ENCODE measurements at places on chromosomes 2 and 18.

DNA sequence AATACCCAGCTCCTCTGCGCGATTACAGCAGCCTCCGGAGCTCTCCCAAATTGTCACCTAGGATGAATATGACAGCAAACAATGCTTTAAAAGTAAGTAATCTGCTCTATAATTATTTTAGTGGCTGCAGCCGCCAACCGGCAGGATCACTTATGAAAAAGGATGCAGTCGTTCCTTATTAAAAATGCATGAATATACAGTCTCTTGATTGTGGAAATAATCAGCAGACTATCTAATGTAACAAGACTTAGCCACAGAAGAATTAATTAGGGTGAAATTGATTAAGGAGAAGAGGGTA lies 71.8 kb upstream of the STPG4 start:
- no peak for DNase-seq

GRCh38 chr2:158473719-158474392 lies 17.1 kb downstream of the PKP4 start:
- DNase-seq = no peak

DNA sequence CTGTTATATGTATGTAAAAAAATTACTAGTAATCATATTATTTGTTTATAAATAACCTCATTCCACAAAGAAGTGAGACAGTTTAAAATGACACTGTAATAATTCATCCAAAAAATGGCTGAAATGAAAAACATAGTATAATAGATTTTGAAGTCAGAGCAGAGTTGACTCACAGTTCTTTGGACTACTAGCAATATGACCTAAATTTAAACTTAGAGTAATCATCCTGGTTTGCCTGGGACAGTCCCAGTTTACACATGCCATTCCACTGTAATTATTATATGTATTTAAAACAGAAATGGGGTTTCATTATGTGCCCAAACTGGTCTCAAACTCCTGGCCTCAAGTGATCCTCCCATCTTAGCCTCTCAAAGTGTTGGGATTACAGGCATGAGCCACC lies 48.3 kb downstream of the CCDC88A start:
- no peak for DNase-seq

- no peak for DNase-seq
Measured at GRCh38 chr2:125983364-125983763, 672.6 kb upstream of the GYPC start.

DNA sequence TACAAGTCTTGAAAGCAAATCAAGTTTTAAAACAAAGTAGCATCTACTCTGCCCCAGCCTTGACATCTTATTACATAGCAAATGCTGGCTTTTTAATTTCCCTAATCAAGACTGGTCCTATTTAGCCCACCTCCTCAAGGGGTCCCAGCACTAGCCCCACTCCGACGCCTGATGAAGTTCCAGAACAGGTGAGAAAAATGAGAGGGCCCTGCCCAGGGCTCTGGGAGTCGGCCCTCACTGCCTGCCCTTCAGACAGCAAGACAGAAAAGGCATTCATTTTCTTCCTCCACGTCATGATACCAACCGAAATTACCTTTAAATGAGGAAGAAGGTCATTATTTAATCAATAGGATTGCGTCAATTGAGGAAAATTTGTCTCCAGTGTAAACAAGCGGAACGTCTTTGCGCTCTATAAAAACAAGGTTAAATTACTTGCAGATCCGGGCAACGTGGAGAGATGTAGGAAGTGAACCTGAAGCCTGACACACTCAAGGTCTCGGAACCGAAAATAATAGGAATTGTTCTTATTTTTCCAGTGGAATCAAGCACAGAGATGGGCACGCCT lies 170.6 kb upstream of the PKDCC start:
- no peak for DNase-seq

DNA sequence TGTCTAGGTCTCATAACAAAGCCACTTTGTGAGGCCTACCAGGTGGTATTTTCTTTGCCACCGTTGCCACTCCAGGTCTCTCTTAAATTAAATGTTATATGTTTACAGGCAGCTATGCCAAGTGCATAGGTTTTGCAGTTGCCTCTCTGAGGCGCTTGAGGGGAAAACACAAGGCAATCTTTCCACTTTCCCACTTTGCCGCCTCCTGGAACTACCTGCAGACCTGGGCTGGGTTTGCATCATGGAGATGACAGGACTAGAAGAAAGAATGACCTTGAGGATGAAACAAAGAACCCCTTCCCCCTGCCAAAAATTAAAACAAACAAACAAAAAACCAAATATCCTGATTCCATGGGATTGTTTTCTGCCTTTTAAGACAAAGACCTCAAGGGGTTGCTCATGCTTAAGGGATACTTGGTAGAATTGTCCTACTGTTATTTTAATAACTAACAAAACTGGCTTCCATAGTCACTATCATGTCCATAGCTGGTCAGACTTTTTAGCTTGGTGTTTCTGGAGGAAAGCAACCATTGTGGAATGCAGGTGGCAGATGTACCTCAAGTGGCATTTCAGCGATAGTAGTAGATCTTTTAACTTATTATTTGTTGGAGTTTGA lies 159.9 kb downstream of the PRPF40A start:
- no peak for DNase-seq

GRCh38 chr2:157874997-157875640 lies 1.0 kb downstream of the ACVR1 start:
- peak; percentile 17 for DNase-seq

DNA sequence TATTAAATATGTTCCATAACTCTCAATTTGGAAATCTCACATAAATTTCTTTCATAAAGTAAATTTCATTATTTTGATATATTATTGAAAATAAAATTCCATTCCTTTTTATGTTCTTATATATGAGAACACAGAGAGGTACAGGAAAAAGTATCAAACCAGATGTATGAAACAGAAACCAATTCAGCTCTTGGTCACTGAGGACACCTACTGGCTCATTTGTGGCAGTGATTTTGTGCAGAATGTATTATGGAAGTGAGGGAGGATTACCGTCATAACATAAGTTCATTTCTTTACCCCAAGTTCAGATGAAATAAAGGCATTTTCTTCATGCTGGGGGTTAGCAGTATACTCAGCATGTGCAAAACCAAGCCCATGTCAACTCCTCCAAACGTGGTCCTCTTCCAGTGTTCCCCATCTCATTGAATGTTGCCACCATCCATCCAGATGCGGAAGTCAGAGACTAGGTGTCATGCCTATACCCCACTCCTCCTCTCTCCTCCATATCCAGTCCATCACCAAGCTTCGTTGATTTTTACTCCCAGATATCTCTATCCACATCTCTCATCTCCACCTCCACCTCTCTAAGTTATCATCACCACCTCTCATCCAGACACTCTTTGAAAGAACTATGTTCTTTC lies 41.7 kb upstream of the MALL start:
- DNase-seq = no peak

- no peak for DNase-seq
Measured at GRCh38 chr2:76450024-76450475, 739.3 kb upstream of the GCFC2 start.

GRCh38 chr2:172806996-172807395 lies 71.4 kb downstream of the RAPGEF4 start:
- DNase-seq = no peak

- no peak for DNase-seq
Measured at GRCh38 chr18:67134911-67135310, 381.6 kb downstream of the DSEL start.

- DNase-seq = no peak
Measured at GRCh38 chr2:229519655-229520430, 194.5 kb downstream of the DNER start.

GRCh38 chr2:186281726-186282125 lies 204.3 kb upstream of the ZC3H15 start:
- no peak for DNase-seq

GRCh38 chr18:45726603-45727002 lies 2.6 kb downstream of the SLC14A1 start:
- DNase-seq = no peak

DNA sequence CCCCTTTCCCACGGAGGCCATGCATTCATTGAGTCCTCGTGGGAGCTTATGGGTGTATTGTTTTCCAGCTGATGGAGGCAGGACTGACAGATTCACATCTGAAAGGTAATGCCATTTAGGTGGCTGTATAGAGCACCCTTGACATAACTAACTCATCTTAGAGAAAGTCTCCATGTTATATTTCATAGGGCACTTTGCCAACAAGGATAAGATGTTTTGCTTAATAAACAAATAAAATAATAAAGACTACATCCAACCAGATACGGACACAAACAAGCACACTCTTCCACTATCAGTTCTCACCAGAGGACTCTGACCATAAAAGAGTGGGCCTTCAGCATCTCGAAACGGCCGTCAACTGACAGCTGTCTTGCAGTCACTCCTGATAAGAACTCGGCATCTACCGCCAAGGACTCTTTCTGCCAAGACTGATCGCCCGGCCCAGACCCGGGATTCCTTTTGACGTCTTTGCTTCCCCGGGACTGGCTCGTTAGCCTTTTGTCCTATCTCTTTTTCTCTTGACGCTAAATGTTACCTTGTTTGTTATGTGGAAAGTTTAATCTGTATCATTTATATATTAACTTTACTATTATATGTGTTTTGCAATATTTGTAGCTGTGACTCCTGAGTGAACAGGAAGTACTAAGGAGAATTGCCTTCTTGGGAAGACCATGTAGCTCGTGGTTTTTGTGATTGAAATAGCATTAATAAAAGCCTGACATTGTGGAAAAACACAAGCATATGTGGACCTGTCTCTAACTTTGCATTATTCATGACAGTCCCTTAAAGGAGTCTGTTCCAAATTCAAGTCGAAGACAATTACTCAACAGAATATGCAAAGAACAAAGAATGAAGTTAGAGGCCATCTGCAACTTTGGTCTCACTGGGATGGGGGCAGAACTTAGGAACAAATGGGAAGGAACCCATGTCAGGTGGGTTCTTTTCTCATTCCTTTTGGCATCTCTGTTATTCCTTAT lies 195.1 kb downstream of the LPIN1 start:
- DNase-seq = no peak

DNA sequence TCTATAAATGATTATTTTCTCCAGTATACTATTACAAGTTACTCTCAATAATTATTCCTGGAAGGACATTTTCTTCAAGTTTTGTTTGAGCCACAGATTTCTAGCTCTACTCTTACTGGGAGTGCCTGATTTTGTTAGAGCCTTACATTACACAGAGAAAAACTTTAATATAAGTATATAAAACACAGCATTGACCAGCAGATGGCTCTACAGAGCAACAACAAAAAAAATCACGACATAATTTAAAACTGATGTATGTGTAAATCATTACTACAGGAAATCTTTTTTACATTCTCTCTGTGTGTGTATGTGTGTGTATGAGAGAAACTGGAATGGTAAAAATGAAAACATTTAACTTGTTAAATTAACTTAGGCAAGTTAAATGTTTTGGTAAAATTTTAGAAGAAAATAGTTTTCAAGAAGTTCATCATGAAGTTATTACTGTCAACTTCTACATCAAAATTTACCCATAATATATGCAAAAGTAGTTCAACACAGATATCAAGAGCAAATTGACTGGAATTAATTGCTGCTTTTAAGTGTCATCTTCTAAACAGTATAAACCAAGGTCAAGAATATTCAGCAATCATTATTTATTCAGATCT lies 103.3 kb downstream of the MDH1 start:
- no peak for DNase-seq

- DNase-seq = no peak
Measured at GRCh38 chr2:26630669-26631360, 10.4 kb downstream of the CIB4 start.

DNA sequence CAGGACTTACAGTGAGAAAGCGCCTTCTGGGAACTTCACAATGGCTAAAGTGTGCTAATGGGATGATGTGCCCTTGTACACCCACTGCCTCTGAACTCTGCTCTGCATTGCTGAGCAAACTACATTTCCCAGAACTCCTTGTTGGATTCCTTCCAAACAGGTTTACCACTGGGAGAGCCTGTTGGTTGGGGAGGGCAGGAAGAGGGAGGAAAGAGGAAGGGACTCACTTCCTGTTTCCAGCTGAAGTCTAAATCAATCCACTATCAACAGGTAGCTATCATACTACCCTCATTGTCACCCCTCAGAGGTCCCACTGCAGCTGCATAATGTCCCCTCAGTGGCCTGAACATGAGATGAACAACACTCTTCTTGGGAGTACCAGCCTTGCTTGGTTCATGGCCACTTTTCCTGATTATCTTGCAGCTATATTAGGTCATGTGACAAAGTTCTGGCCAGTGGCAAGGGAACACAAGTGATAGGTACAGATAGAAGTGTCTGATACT lies 109.7 kb downstream of the MSH2 start:
- no peak for DNase-seq

GRCh38 chr2:186575302-186575701 lies 14.6 kb upstream of the ITGAV start:
- DNase-seq = no peak

GRCh38 chr2:145674705-145675104 lies 1154.8 kb upstream of the ZEB2 start:
- no peak for DNase-seq

DNA sequence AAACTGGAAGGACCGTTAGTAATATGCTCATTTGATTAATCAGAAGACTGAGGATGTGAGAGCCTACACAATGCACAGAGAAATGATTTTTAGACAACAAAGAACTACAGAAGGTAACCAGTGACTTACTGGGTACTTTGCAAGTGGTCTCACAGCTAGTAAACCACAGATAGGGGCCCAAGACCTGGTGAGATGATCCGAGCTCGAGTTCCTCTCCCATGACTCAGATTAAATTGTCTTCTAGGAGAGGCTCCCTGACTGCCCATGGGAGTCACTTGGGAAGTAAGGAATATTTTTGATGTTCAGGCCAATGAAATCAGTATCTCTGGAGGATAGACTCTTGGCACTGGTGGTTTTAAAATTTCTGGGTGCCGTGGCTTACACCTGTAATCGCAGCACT lies 220.2 kb downstream of the CLIP4 start:
- DNase-seq = no peak

GRCh38 chr2:47271054-47272000 lies 116.2 kb upstream of the STPG4 start:
- DNase-seq = no peak

- DNase-seq = peak; percentile 39
Measured at GRCh38 chr2:222792001-222792611, 68.7 kb upstream of the ACSL3 start.

- no peak for DNase-seq
Measured at GRCh38 chr2:123791684-123792083, 233.4 kb upstream of the CNTNAP5 start.
